A375 (cell line): ENCODE measurements at places on chromosomes 2 and 18. TPM values are rescaled to one million over a fixed set of nuclear protein-coding genes. Genes with fewer than 3 reads are reported as not detected.

The SP9 gene
- total RNA-seq: not detected in 2 replicates

The ATP6V1C2 gene
- total RNA-seq: 0.13 and 0.60 TPM in 2 replicates

The RAX gene
- not detected in 2 replicates for total RNA-seq

The TTR gene
- total RNA-seq: not detected in 2 replicates

The MAP4K4 gene
- 78.9 and 80.2 TPM in 2 replicates for total RNA-seq

The PLEKHH2 gene
- total RNA-seq: 3.5 and 3.6 TPM in 2 replicates

The CRACDL gene
- total RNA-seq: 0.37 TPM in 1 of 2 replicates, not detected in the other

The IL36B gene
- total RNA-seq: not detected in 2 replicates

The C2orf72 gene
- 0.23 and 0.40 TPM in 2 replicates for total RNA-seq

The RTP5 gene
- not detected in 2 replicates for total RNA-seq

The MYO3B gene
- not detected in 2 replicates for total RNA-seq

The PCARE gene
- total RNA-seq: 0.04 TPM in 1 of 2 replicates, not detected in the other

The CIDEA gene
- total RNA-seq: not detected in 2 replicates

The NETO1 gene
- total RNA-seq: 2.1 and 2.9 TPM in 2 replicates

The SLC14A1 gene
- 22.7 and 27.3 TPM in 2 replicates for total RNA-seq

The ZEB2 gene
- 29.1 and 30.3 TPM in 2 replicates for total RNA-seq

The ADNP2 gene
- 17.5 and 18.7 TPM in 2 replicates for total RNA-seq

The RESP18 gene
- not detected in 2 replicates for total RNA-seq

The TACR1 gene
- total RNA-seq: not detected in 2 replicates

The MREG gene
- total RNA-seq: 2.4 and 4.3 TPM in 2 replicates

The DSG4 gene
- total RNA-seq: not detected in 2 replicates

The SIX3 gene
- total RNA-seq: not detected in 2 replicates

The RIT2 gene
- total RNA-seq: not detected in 2 replicates

The APCDD1 gene
- not detected in 2 replicates for total RNA-seq

The GATA6 gene
- total RNA-seq: 4.2 and 4.3 TPM in 2 replicates

The LYPD6 gene
- 0.53 and 0.98 TPM in 2 replicates for total RNA-seq

The NRP2 gene
- total RNA-seq: 45.5 and 54.1 TPM in 2 replicates

The GALR1 gene
- not detected in 2 replicates for total RNA-seq

The ANKRD29 gene
- total RNA-seq: 5.9 and 10.1 TPM in 2 replicates

The LGALSL gene
- total RNA-seq: 1.8 and 4.8 TPM in 2 replicates

The BOLL gene
- total RNA-seq: not detected in 2 replicates

The ATL2 gene
- total RNA-seq: 62.4 and 73.7 TPM in 2 replicates

The BMP10 gene
- not detected in 2 replicates for total RNA-seq

The OR6B3 gene
- not detected in 2 replicates for total RNA-seq

The PSMA8 gene
- not detected in 2 replicates for total RNA-seq

The CCDC74A gene
- total RNA-seq: 5.6 and 5.9 TPM in 2 replicates

The MZT2A gene
- total RNA-seq: 157 and 193 TPM in 2 replicates

The IRS1 gene
- 9.2 and 9.8 TPM in 2 replicates for total RNA-seq

The ACADL gene
- 0.08 and 0.23 TPM in 2 replicates for total RNA-seq

The CNPPD1 gene
- total RNA-seq: 21.7 and 25.0 TPM in 2 replicates

The LDAH gene
- total RNA-seq: 11.1 and 13.9 TPM in 2 replicates

The TLX2 gene
- 1.8 and 2.8 TPM in 2 replicates for total RNA-seq

The TM4SF20 gene
- not detected in 2 replicates for total RNA-seq

The POTEI gene
- 2.8 and 3.1 TPM in 2 replicates for total RNA-seq

The LONRF2 gene
- total RNA-seq: 1.2 and 1.3 TPM in 2 replicates

The LRP2 gene
- 0.24 TPM in 1 of 2 replicates, not detected in the other for total RNA-seq

The APLF gene
- total RNA-seq: 0.64 and 0.69 TPM in 2 replicates

The RAB17 gene
- 16.2 and 20.9 TPM in 2 replicates for total RNA-seq

The ESPNL gene
- 0.40 and 0.41 TPM in 2 replicates for total RNA-seq

The CIB4 gene
- total RNA-seq: not detected in 2 replicates

The GPR35 gene
- total RNA-seq: 0.16 and 0.19 TPM in 2 replicates

The NCKAP5 gene
- 1.1 and 4.9 TPM in 2 replicates for total RNA-seq

The AFF3 gene
- 2.0 and 2.5 TPM in 2 replicates for total RNA-seq

The LRRTM1 gene
- total RNA-seq: not detected in 2 replicates

The BCL11A gene
- total RNA-seq: 0.66 and 0.79 TPM in 2 replicates

The CCDC141 gene
- under 0.01 TPM in 1 of 2 replicates, not detected in the other for total RNA-seq
